Activated T-cell treated with anti-CD3 and anti-CD28 coated beads for 24 hours (primary cell): ENCODE measurements at places on chromosomes 16 and 17.

GRCh38 chr17:66727634-66728570, 107.0 kb upstream of the CACNG5 start:
- peak; percentile 31 for DNase-seq

- DNase-seq, result no peak
Measured at GRCh38 chr16:48958681-48959080, 323.0 kb downstream of the CBLN1 start.

- DNase-seq, result no peak
Measured at GRCh38 chr17:81096741-81097133, 61.8 kb downstream of the BAIAP2 start.

DNA sequence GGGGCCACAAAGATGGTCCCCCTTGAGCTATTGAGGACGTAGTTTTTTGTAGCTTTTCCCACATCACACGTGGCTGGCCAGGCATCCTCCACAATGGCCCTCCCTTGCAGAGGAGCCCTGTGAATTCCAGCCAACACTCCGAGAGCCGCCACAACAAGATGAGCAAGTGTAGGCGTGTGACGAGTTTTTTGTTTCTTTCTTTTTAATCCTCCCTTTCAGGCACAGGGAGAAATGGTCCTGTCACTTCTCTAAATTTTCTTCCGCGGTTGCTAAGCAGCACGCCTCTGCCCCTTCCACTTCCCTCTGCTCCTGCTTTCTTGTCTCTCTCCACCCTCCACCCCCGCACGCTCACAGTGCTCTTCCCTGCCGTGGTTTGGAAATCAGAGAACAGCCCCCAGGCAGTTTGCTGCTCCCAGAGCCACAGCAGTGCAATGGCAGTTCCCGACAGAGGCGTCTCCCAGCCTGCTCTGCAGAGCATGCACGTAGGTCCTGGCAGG, 68.0 kb upstream of the MRTFB start:
- no peak for DNase-seq

DNA sequence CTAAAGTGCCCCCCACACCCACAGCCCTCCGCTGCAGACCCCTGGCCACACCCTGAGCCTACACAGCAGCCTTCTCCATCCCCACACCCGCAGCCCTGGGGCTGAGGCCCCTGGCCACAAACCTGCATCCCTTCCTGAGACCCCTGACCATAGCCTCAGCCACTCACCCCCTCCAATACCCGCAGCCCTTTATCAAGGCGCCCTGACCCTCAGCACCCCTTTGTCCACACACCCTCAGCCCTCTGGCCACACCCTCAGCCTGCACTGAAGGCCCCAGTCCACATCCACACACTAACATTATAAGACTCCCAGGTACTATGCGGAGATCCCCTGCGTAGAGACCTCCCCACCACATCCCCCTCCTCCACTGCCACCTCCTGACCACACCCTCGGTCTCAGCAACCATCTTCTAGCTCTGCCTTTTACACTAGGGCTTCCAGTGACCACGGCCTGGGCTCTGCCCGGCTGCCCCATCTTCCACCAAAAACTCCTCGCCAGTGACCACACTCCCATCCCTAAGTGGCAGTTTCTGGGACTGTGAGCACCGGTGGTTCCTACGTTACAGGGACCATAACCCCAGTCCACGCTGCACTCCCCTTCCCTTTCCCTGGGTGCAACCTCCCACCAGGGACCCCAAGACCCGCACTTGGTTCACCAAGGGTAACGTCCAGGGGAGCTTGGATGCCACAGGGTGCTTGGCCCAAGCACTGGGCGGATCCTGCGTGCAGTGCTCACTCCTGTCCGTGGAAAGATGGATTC, 818 bp downstream of the TPPP3 start:
- no peak for DNase-seq

GRCh38 chr16:7976563-7976962, 613.7 kb downstream of the TMEM114 start:
- DNase-seq, result no peak

DNA sequence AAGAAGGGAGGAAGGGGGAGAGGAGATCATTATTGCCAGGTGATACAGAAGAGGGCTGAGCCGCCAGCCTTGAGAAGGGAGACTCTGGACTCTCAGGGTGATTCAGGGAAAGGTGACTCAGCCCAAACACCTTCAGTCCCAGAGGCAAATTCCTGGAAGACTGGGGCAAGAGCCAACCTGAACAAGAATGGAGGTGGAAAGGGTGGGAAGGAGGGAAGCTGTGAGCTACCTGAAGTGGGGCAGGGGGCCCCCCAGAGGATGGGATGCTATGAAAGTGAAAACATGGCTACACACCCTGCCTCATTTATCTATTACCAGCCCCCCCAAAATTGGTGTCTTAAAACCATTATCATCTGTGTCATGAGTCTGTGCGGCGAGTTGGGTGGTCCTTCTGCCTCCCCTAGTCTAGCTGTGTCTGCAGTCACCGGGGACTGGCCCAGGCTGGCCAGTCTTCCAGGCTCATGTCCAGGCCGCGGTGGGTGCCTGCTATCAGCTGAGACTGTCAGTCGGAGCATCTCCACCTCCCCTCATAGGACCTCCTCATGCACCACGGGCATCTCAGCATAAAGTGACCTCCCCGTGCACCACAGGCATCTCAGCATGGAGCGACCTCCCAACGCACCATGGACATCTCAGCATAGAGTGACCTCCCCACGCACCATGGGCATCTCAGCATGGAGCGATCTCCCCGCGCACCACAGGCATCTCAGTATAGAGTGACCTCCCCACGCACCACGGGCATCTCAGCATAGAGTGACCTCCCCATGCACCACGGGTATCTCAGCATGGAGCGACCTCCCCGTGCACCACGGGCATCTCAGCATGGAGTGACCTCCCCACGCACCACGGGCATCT, 3.2 kb upstream of the SLC47A2 start:
- no peak for DNase-seq

DNA sequence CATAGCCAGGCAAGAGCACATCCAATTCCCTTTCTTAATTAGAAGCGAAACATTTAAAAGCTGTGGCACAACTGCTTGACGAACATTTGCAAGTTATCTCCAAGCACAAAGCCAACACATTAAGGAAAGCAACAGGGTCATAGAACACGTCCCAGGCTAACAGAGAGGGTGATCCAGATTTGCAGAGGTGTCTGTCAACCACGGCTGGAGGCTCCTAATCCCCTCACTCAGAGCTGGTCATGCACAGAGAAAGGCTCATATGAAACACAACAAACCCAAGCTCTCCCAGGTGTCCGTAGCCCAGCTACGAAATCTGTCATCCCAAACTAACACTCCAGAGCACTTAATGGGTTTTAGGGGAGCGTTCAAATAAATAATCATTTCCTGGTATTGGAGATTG, 276.1 kb downstream of the SLC39A11 start:
- no peak for DNase-seq

DNA sequence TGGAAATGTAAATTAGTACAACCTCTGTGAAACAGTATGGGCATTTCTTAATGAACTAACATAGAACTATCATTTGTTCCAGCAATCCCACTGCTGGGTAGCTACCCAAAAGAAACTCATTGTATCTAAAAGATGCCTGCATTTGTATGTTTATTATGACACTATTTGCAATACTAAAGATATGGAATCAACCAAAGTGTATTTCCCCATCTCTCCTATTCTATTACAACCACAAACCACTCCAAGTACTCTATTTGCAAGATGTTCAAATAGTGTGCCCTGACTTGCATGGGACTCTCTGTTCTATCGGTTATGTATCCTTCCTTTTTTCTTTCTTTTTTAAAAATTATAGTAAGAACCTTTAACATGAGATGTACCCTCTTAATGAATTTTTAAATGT, 845.2 kb downstream of the CDH11 start:
- DNase-seq, result no peak

- DNase-seq, result peak; percentile 9
Measured at GRCh38 chr17:9389111-9389527, 186.5 kb downstream of the STX8 start.

- DNase-seq, result no peak
Measured at GRCh38 chr16:89037261-89038152, 56.1 kb upstream of the ACSF3 start.

DNA sequence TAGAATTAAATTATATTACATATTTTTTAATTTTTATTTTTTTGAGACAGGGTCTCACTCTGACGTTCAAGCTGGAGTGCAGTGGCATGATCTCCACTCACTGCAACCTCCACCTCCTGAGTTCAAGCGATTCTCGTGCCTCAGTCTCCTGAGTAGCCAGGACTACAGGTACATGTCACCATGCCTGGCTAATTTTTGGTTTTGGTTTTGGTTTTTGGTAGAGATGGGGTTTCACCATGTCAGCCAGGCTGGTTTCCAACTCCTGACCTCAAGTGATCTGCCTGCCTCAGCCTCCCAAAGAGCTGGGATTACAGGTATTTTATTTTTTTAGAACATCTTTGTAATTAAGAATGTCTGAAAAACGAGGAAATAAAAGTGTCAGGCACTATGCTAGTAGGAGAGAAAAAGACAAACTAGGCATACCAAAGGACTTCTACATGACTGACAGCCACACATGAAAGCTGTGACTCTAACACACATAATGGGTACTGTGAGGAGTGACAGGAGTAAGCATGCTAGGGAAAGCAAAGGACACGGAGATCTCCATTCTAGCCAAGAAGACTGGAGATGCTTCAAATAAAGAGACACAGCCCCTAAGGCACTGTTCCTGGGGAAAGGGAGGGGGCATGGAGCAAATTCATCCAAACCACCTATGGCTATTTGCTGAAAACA, 7.3 kb downstream of the GNA13 start:
- no peak for DNase-seq
